Activated CD8-positive, alpha-beta memory T cell treated with anti-CD3 and anti-CD28 coated beads, Interleukin-2, amount 50 U/mL, for 4 hours (primary cell): ENCODE measurements at places on chromosomes 6 and 20.

GRCh38 chr6:4910037-4910760 is 93.6 kb downstream of the RPP40 start:
- no peak for DNase-seq

- DNase-seq, result no peak
Observed at GRCh38 chr6:169246445-169246844, 7.2 kb downstream of the THBS2 start.

- DNase-seq, result no peak
Observed at GRCh38 chr20:43916073-43916880, 1.6 kb downstream of the TOX2 start.

DNA sequence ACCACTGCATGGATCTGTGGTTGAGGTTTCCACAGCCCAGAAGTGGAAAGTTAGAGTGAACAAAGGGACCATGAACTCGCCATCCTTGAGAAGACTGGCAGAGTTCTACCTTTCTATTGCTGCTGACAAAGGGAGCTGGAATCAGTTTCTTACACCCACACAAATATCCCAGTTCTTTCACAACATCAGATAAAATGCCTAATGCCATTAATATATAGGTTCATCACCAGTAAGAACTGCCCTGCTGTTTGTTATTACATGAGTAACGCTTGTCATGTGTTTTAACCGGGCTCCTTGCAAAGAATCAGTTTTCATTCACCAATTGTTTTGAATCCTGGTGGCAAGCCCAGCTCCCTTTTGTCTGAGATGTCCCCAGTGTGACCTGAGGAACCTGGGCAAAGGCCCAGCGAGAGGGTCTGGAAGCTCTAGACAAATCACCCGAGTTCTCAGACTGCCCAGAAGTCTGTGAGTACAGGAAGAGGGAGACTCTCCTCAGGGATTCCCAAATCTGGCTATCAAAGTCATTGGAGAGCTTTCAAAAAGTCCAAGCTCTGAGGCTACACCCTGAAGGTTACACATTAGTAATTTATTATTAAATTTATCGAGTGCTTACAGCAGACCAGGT is 7.5 kb upstream of the CD164 start:
- no peak for DNase-seq

DNA sequence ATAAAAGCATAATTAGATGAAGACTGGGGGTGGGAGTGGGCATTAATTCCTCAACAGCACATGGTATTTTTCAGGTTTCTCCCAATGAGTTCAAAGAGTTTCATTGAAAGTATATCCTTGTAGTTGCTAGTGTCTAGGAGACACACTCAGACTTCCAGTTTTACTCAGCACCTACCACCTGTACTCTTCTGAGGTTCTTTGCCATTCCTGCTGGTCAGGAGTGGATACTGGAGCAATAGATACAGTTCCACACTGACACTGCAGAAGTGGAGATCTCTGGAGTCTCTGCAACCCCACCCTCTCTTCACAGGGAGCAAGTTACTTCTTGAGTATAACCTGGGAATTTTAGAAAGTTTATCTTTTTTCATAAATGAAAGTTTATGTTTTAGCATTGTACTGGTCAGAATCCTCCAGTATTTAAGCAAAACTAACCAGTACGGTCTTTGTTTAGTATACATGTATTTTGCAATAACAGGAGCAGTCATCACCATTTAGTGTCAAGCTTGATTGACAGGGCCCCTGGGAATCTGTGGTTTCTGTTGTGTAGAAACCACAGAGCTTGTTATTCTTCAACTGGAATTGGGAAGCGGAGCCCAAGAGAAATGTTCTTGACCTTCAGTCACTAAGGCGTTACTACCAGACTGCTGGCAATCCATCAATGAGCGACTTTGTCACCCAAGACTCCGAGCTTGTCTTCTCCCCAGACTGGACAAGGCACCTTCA is 148.1 kb downstream of the ZDHHC14 start:
- DNase-seq, result no peak

- DNase-seq, result no peak
Observed at GRCh38 chr6:22980446-22980845, 411.1 kb downstream of the HDGFL1 start.

- no peak for DNase-seq
Observed at GRCh38 chr6:111050261-111051023, 36.9 kb upstream of the SLC16A10 start.

DNA sequence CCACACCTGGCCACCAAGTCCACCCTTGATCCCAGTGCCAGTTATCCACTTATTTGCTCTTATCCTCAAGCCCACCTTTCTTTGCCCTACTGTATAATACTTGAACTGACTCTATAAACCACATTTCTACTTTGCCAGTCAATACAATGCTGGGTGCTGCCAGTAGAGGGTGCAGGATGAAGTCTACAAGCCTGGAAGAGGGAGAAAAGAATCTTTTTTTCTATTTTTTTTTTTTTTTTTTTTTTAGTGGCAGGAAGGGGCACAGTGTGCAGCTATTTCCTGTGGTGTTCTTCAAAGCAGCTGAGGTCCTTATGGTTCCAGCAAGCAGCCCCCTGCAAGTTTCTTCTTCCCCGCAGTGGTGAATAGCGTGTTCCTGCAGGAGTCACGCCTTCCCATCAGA is 22.2 kb upstream of the GABRR1 start:
- no peak for DNase-seq

DNA sequence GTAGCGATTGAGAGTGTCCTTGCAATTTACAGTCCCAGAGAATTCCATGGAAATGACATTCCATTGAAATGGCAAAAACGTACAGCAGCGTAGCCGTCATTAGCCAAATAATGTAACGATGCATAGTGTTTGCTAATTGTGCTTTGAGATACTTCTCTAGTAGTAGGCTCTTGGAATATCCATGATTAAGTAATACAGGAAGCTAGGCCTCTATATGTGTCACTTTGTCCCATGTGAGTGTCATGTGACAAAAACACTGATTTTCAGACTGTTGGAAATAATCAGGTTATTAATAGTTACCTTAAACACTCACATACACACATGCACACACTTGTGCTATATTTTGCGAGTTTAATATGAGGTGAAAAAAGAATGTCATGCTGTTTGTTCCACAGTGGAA is 35.2 kb downstream of the SLX4IP start:
- DNase-seq, result no peak

DNA sequence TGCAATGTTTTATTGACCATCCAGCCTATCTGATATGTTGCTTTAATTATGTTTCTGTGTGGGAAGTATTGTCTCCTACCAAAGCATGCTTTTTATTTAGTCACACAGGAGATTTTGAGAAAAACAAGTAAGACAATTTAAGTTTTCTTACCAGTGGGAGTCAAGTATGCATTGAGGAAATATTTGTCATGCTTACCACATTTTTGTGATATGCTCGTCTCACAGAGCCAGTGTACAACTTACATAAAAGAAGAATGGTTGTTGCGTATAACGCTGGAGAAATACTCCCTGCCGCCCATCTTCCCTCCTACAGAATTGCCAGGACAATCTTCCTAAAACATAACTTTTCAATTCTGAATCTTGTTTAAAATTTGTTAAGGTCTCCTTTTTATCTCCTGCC is 37.1 kb upstream of the FILIP1 start:
- DNase-seq, result no peak

- DNase-seq, result no peak
Observed at GRCh38 chr6:143323729-143324470, 126.6 kb downstream of the ADAT2 start.

DNA sequence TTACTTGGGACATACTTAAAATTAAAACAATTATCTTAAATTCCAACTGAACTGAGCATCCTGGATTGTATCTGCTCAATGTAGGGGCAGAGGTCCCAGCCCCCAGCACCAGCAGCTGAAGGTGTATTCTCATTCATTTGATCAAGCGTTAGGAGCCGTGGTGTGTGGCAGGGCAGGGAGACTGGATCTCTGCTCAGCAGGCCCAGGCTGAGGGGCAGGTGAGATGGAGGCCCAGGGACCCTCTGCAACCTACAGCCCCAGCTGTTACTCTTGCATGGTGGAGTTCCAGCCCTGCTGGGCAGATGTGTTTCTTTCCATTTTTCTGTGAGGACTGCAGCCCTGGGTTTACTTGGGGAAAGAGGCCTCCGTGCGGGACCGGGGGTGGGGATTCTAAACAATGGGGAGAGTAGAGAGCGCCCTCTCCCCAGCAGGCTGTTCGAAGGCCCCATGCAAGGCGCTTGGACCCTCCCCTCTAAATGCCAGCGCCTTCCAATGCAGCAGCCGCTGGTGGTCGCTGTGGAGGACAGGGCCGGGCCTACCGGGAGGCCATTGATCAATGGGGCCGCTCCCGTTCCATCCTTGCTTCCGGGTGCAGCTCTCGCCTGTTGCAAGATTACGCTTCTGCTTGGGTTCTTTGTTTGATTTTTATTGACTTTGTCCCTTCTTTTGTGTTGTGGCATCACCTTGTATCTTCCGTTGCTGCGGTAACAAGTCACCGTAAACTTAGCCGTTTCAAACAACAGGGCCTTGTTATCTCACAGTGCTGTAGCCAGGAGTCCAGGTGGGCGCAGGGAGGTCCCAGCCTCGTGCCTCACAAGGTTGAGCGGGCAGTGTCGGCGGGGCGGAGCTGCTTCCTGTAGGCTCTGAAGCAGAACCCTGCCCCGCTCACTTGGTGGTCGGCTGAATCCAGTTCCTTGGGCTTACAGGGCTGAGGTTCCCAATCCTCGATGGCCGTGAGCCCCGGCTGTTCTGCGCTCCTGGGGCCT is 134.8 kb upstream of the PHACTR3 start:
- no peak for DNase-seq

GRCh38 chr20:48747840-48748414 is 79.9 kb downstream of the PREX1 start:
- no peak for DNase-seq

GRCh38 chr6:16684896-16685554 is 76.2 kb downstream of the ATXN1 start:
- peak; percentile 79 for DNase-seq

DNA sequence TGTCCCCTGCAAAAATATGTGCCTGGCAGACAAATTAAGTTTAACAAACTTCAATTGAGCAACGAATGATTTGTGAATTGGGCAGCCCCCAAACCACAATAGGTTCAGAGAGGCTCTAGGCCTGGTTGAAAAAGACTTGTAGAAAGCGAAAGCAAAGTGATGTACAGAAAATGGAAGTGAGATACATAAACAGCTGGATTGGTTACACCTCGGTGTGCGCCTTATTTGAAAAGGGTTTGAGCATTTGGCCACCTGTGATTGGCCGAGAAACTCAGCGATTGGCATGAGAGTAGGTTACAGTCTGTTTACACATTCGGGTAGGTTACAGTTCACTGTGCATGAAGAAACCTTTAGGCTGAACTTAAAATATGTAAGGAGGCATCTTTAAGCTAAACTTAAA is 136.9 kb downstream of the CD83 start:
- DNase-seq, result no peak

DNA sequence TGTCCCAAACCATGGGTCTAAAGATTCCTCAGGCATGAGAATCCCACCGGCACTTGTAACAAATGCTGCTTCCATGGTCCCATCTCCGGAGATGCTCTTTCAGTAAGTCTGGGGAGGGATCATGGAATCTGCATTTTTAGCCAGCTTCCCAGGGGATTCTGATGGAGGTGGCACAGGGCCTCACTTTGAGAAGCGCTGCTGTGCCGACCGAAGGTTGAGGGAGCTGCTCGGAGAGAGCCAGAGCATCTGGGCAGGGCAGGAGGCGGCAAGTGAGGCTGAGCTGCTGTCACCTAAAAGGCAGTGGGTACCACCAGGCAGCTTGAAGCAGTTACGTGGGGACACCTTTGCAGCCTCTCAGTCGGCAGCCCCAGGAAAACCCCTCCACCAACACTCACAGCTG is 100.2 kb upstream of the CDYL start:
- no peak for DNase-seq

- DNase-seq, result no peak
Observed at GRCh38 chr6:33430334-33430733, 10.5 kb downstream of the SYNGAP1 start.

- DNase-seq, result no peak
Observed at GRCh38 chr6:55643861-55644260, 64.9 kb upstream of the HMGCLL1 start.

- DNase-seq, result no peak
Observed at GRCh38 chr6:24926192-24926591, 9.6 kb downstream of the RIPOR2 start.

- no peak for DNase-seq
Observed at GRCh38 chr6:155033021-155033791, 38.1 kb downstream of the TIAM2 start.

- DNase-seq, result peak; percentile 75
Observed at GRCh38 chr6:109705258-109705657, 14.2 kb downstream of the FIG4 start.

DNA sequence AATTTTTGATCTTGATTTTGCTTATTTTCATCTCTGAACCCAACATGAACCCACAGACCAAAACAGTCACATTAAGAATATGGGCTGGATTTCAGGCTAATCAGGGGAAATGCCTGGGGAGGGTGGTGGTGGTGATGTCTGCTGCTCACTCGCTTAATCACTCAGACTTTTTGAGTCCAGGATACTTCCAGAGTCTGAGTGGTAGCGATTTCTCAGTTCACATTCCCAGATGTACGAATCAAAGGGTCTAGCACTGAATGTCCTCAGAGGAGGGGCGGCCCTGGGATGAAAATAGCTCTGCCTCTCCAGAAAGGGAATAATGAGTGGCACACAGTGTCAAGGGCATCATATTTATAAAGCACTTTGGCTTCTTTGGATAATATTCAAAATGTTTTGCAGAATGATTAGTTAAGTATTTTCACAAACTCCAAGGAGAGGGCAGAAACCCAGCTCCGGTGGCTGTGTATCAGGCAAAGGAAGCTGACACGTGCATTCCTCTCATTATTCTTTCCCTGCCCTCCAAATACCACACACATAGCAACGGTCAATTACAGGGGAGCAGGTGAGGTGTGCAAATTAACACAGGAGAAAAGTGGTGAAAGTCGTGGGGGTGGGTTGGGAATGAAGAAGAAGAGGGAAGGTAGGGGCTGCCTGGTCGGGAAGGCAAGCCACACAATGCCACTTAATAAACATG is 345.2 kb upstream of the RSPO3 start:
- no peak for DNase-seq

DNA sequence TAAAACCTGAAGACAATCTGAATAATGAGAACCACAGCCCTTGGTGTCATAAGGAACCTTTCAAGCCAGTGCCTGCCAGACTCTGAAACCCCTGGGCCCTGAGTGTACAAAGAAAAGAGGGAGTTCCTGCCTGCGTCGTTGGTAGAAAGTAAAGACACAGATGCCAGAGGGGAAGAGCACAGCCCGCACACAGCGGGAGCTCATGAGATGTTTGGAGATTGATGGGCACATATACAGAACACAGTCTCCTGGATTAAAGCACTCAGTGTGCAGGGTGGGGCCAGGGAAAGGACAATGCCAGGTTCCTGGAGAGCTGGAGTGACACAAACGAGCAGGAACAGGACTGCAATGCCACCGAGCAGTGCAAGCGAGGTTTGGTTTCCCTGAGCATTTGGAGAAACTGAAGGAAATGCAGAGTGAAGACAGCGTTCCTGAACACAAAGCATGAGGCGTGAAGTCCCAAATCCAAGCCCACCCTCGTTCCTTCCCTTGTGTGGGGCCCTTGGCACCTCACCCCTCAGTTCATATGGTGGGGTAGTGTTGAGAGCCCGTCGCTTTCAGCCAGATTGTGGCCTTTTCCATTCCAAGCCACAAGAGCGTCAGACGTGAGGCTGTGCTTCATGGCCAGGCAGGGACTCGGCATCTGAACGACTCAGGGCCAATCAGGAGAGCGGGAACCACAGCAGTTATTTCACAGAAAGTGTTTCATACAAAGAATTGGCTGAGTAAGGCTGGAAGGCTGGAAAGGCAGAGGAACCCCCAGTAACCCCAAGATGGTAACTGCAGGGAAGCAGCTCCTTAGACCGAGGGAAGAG is 41.0 kb upstream of the RPS6KA2 start:
- DNase-seq, result no peak

GRCh38 chr20:33010133-33010504 is 2.6 kb downstream of the BPIFB2 start:
- no peak for DNase-seq
